ENCODE measurements at places on chromosomes 2 and 18.

DNA sequence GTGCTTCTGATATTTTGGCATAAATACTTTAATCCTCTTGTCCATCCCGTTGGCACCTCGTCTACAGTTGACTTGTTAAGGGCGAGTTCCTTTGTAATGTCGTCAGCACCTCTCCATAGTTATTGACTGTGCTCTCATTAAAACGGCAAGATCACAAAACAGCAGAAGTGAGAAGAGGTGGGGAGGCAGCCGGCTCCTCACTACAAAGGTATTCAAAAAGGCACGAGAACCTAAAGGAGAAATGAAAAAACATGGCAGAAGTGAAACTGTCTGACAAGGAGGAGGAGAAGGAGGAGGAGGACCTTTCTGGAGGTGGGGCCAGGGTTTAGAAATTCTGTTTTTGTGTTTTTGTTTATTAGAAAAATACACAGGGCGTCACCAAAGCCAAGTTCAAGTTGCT is 235.6 kb downstream of the BCL11A start:
- DNase-seq: no peak

DNA sequence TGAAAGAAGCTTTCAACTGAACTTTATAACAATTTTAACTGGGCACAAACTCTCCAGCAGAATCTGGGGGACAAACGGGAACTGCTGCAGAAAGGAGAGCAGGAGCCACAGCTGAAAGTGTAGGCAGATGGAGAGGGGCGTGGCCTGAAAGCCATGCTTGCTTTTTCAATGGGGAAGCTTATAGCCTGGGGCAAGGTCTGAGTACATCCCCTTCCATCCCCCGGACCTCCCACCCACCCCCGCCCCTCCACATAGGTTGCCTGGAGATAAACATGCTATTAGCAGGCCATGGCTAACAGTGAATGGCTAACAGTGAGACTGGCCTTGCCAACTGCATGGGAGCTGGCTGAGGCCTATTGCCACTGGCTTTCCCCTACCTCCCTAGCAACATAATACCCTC is 317.9 kb upstream of the TANK start:
- no peak for DNase-seq

DNA sequence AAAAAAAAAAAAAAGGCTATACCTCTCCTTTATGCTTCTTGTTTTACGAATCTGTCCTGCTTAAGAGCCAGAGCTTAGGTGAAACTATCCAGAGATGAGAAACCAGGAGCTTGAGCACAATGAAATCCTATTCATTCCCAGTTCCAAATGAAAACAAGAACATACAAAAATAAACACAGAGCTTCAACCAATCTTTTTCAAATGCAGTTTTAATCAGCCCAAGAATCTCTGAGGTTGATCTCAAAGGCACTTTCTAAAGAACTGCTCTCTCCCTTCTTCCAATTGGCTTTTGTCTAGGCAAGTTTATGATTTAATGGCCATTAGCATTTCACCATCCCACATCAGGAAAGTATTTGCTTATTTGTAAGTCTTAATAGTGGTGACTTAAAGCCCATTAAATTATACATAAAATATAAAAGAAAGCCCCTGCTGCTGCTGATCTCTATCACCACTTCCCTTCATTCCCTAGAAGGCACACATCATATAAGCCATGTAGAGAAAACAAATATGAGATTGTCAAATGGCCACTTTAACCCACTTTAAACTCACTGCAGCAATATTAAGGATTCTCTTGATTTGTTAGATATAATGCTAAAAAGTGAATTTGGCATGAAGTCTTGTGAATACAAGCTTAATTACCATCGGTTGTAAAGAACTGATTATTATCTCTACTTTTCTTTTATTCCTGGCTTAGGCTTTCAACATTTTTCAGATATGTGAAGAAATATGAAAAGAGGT is 29.3 kb upstream of the SCN9A start:
- DNase-seq: no peak

DNA sequence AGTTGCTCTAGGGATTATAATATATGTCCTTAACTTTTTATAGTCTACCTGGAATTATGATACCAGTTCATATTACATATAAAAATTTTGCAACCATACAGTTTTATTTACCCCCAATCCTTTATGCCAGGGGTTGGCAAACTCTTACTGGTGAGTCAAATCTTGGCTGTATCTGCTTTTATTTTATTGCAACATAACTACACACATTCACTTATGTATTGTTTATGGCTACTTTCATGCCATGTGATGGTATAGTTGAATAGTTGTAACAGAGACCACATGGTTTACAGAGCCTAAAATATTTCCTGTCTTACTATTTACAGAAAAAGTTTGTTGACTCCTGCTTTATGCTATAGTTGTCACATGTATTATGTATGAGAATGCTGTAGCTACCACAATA is 25.8 kb upstream of the DLX2 start:
- no peak for DNase-seq

DNA sequence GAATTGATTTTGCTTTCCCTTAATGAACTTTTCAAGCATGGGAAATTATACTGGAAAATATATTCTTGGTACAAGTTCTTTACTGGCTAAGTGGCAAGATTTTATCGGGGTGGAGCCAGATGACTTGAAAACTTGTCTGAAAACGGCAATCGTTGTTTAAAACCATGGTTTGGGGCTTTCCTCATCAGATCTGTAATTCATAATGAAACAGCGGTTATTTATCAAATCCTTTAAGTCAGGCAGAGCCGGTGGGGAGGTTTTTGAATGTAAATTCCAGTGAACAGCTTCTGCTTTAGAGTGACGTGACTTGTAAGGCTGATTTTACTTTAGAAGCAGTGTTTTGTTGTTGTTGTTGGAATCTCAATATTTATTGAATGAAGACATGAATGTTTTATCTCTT is 2.6 kb downstream of the SEC11C start:
- no peak for DNase-seq

- no peak for DNase-seq
Observed at GRCh38 chr2:27929916-27930486, 39.5 kb downstream of the BABAM2 start.

- no peak for DNase-seq
Observed at GRCh38 chr2:27891673-27892105, 1.2 kb downstream of the BABAM2 start.

DNA sequence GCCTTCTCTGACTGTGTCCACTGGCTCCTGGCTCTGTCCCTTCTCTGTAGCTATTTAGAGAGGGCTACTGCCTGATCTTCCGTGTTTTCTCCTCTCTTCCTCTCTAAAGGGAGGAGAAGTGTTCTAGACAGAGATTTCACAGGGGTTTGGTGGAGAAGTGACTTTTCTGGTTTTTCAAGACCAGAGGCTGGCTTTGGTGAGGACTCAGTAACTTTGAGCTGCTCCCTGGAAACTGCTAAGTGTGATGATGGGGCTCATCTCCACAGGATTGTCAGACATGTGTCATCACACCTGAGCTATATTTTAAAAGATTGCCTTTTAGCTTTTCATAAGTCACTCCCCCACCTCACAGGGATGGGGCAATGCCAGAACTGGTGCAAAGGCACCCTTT is 6.2 kb downstream of the MAL start:
- no peak for DNase-seq

GRCh38 chr2:35963824-35964223 is 391.8 kb upstream of the CRIM1 start:
- DNase-seq: no peak

- no peak for DNase-seq
Observed at GRCh38 chr18:31983020-31983419, 35.6 kb upstream of the RNF125 start.

GRCh38 chr2:229927817-229928321 is 5.6 kb downstream of the FBXO36 start:
- DNase-seq: no peak

- DNase-seq: no peak
Observed at GRCh38 chr2:64606479-64607363, 47.0 kb downstream of the SERTAD2 start.

GRCh38 chr2:99898336-99899048 is 243.9 kb downstream of the AFF3 start:
- no peak for DNase-seq

DNA sequence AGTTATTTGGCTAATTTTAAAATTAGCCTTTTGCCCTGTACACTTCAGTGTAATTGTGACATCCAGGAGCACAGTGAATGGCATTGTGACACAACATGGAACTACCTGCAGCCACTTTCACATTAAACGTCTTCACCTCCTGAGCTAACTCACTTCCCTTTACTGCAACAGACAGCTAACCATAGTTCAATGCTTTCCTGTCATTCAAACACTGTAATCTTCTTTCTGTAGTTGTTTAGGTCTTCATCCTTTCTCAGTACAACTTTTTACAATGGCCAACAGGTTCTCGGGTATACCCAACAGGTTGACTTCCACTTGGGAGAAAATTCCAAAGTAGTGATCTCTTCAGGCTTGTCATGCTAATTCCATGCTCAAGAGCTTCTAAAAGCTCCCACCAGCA is 8.6 kb upstream of the AGPS start:
- DNase-seq: no peak

DNA sequence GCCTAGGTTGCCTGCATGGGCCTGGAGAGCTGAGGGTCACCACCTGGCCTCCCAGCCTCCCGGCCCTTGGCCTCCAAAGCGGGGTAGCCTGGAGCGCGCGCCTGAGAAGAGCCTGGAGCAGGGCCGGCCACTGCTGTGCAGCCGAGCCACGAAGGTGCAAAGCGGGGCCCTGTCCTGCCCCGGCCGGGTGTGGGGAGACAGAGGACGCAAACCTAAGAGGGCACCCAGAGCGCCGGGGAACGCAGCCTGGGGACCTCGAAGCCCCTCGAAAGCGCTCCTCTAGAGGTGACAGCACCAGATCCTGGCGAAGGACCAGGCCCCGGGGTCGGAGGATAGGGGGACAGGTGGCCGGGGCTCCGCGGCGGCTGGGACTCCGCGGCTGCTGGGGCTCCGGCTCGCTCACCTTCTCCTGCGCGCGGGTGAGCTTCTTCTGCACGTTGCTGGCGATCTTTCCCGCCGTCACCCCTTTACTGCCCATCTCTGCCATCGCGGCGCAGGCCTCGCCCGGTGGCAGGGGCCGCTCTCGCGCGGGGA is 430 bp downstream of the BIN1 start:
- DNase-seq: no peak

DNA sequence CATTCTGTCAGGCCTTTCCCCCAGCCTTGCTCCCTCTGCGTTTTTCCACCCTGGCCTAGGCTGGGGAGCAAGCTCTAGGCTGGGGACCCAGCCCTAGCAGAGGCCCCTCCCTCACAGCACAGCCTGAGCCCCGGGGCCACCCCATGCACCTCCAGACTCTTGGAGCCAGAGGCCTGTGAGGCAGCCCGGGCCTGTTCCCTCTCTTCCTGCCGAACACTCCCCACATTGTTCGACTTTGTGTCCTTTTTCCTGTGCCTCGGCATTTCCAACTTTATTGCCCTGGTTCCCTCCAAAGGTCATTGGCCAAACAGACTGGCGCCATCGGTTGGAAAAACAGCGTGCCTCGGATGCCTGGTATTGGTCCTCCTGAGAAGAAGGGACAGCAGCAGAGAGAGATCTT is 79.7 kb downstream of the HS1BP3 start:
- DNase-seq: no peak

DNA sequence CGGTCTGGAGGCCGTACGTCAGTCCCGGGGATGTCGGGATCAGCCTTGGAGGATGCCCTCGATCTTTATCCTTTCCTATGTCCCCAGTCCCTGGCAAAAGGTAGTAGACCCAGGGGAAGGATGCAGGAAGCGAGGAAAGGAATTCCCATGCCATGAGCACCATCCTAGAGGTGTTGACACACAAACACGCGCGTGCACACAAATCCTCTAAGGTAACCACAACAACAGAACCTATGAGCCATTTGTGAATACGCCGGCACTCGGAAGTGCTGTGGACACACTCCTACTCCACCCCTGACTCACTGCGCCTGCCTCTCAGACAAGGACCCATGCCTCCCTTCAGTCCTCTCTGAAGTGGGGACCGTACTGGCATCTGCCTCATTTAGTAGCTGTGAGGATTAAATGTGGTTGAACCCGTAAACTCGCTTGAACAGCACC is 11.3 kb upstream of the MLPH start:
- no peak for DNase-seq

GRCh38 chr2:112149194-112149593 is 11.0 kb downstream of the FBLN7 start:
- DNase-seq: no peak

DNA sequence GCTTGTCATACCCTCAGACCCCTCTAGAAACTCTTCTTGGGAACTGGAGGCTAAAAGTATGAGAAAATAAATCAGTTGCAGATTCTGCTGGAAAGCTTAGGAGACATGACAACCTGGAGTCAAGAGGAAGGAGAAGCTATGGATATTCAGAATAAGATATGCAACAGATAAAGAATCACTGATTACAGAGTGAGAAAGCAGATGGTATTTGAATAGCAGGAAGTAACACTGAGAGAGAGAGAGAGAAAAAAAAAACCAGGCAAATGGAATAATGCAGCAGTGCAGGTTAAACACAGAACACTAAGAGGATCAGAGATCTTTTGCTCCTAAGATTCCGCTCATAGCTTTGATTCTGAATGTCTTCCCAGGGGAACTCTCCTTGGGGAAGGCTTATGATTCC is 1284.1 kb upstream of the NXPH2 start:
- no peak for DNase-seq

DNA sequence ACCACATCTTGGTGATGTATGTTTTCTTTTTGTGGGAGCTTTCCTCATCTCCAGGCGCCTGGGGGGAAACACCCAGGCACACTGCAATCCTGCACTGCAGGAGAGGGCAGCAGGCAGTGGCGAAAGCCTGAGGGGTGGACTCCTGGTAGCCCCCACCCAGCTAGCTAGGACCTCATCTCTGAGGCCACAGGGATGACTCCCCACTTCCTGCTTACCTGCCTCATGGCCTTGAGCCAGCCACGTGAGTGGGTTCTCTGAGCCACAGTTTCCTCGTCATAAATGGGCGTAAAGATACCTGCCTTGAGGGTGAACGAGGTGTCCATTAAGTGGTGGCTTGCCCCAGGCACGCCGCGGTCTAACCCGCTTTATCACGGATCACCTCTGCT is 19.1 kb downstream of the TRAF3IP1 start:
- DNase-seq: no peak

DNA sequence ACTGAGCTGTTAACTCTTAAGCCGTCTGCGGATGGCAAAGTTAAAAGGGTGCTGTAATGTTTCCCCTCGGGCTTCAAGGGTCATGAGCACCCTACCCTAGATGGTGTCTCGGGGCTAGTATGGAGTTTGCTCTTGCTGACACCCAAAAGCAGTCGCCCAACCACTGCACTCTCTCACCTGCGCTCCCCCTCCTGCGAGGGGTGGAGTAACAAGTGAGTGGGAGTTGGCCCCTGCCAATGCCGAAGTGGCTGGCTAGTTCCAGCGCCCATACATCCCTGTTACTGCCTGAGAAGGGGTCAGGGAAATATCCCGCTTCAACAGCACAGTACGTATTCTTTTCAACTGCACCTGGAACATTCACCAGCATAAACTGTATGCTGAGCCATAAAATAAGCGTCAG is 47.5 kb downstream of the FAM117B start:
- no peak for DNase-seq

- no peak for DNase-seq
Observed at GRCh38 chr2:215535125-215535668, 99.3 kb upstream of the FN1 start.
